ENCODE measurements at places on chromosomes 12 and 14.
A peak's percentile ranks its signal among the peaks of the same experiment; 100 is the strongest.

DNA sequence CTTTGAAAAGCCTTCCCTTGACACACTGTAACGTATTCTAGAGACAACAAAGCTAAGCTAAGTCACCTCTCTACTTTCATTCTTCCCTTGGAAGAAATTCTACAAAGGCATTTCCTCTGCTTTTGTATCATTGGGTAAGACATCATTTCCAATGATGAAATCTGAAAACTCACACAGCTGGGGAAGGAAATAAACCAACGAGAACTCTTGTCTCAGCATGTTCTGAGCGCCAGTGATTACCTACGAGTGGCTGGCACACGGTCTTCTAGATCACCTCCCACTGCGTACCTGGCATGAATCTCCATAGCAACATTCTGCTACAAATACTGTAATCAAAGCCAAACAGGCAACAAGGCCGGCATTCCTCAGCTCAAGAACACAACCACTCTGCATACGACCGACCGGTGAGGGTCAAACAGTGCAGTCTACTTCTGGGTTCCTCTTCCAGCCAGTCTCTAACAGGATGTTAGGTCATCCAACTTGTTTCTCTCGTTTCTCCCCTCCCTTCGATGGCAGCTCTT lies 7.6 kb downstream of the VPS37B start:
- DNase-seq, result peak; percentile 76

DNA sequence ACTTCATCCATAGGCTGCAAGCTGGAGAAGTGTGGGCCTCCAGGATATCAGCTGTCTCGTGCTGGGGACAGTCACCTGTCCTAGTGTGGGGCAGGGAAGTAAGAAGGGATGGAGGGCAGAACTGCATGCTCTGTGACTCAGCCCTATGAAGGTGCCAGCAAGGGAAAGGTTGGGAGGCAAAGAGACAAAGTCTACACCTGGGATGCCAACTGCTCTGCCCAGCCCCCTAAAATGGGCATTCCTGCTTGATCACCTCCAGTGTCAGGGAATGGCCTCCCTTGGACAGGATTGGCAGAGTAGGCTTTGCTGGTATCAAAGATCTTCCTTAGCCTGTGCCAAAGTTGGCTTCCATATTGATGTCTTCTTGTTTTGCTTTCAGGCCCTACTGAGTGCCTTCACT lies 335.0 kb downstream of the BCL11B start:
- no peak for DNase-seq

- no peak for DNase-seq
These were observed 4.7 kb downstream of the GPX2 start for GRCh38 chr14:64937821-64938193.

DNA sequence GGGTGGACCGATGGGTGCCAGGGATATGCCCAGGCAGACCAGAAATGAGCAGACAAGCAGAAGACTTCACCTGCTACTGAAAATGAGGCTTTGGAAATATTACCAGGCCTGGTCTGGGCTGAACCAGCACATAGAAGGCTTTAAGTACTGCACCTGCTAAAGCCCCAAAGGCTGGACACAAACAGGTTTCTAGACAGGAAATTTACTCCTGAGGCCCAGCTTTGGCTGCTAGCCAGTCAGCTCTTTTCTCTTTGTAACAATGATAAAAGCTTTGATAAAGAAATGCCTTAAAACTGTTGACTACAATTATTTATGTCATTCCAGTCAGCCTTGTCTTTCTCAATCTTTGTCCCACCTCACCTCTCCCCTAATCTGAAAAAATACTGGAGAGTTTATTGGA lies 228.9 kb upstream of the EGLN3 start:
- DNase-seq, result no peak

- no peak for DNase-seq
These were observed 60.2 kb downstream of the LRCOL1 start for GRCh38 chr12:132550014-132550802.

GRCh38 chr14:40623643-40624042 lies 983.0 kb upstream of the LRFN5 start:
- peak; percentile 23 for DNase-seq

- DNase-seq, result no peak
These were observed 71.2 kb downstream of the RIN3 start for GRCh38 chr14:92584816-92585215.

DNA sequence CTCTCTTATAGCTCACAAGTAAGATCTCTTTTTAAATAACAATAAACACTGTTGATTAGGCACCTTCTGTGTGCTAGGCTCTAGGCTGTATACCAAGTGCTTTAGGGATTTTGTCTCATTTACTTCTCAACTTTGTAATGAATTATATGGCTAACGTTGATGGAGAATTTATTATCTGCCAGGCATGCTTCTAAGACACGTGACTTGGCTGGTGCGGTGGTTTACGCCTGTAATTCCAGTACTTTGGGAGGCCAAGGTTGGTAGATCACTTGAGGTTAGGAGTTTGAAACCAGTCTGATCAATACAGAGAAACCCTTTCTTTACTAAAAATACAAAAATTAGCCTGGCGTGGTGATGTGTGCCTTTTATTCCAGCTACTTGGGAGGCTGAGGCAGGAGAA lies 1202.8 kb upstream of the TMEM132C start:
- DNase-seq, result no peak

DNA sequence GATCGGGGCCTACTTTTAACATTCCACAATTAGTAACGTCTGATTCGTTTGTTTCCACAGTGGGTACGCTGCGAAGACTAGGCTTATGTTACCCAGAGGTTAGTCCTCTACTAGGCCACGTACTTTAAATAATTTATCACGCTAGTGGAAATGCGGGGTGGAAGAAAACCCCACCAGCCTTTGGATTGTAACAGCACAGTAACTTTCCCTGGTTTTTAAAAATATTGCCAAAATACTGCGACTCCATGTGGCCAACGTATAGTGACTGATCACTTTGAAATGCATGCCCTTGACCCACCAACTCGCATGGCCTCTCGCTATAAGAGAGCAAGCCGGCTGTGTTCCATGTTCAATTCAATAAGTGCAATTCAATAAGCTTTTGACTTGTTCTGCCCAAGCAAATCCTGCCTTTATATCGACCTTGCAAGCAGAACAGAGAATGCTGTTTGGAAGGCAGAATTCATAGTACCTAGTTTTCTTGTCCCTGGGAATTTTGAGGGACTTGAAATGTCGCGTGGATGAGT lies 882 bp upstream of the GTF2A1 start:
- DNase-seq, result no peak

- no peak for DNase-seq
These were observed 22.4 kb downstream of the PROX2 start for GRCh38 chr14:74853581-74853980.

DNA sequence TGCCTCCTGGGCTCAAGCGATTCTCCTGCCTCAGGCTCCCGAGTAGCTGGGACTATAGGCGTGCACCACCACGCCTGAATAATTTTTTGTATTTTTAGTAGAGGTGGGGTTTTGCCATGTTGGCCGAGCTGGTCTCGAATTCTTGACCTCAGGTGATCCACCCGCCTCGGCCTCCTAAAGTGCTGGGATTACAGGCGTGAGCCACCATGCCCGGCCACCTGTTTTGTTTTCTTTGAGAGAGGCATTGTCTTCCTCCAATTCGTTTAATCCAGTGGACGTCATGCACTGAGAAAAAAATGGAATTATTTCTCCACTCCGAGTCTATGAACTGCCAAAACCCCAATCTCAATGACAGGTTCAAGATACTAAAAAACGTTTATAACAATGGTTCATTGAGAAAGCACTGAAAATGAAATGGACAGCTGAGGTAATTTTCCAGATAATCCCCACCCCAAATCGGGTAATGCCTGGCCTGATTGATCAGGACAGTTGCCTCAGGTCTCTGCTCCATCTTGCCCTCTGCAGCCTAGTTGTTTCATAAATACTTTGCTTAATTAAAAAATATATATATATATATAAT lies 132.7 kb upstream of the PARP11 start:
- DNase-seq, result no peak
